Activated T-cell treated with anti-CD3 and anti-CD28 coated beads for 24 hours (primary cell): ENCODE measurements at places on chromosomes 16 and 17.

- no peak for DNase-seq
These were observed 23.7 kb downstream of the SRL start for GRCh38 chr16:4218202-4218601.

GRCh38 chr17:44086364-44087311 is 16.1 kb downstream of the G6PC3 start:
- DNase-seq: peak; percentile 41

GRCh38 chr16:48907906-48908634 is 298.1 kb upstream of the N4BP1 start:
- DNase-seq: no peak

DNA sequence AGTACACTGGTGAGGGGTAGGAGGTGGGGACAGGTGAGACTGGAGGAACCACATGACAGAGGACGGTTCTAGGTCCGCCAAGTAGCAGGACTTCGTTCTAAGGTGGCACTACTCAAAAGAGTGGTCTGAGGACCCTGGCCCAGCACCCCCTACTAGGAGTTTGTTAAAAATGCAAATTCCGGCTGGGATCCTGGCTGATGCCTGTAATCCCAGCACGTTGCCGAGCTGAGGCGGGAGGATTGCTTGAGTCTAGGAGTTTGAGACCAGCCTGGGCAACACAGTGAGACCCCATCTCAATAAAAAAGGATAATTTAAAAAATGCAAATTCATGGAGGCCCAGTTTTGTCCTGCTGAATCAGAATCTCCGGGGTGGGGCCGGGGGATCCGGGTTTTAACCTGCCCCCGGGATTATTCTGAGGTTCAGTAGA is 59.1 kb downstream of the WSB1 start:
- no peak for DNase-seq

DNA sequence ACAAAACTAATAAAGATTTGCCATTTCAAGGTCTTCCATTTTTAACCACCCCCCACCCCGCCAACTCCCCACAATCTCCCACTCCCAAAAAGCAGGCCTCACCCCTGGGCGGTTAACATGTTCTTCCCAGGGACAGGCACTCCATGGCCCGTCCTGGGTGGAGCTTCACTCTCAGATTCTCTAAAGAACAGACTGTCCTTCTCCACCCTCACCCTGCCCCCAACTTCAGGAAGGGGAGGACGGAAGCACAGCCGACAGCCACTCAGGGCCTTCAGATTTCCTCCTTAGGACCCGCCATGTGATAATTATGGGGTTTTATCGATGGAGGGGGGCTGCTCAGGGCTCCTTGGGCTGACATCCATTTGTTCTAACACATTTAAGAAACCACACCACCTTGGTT is 61.9 kb downstream of the ZFHX3 start:
- no peak for DNase-seq

GRCh38 chr17:68509141-68510057 is 2.8 kb upstream of the PRKAR1A start:
- no peak for DNase-seq

DNA sequence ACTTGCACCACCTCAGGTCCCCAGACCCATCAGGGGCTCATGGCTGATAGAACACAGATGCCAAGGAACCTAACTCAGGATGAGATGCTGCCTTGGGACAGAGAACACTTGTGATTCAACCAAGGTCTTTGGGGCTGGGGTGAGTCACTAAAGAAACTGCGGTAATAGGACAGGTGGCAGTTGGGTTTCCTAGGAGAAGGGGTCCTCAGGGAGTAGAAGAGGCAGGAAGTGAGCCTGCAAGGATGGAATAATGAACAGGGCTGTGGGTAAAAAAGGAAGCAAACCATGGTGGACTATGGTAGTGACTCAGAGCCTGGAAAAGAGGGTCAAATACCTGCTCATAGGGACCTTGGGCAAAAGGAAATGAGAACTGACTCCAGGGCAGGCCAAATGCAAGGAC is 6.5 kb upstream of the PNPO start:
- DNase-seq: no peak

- no peak for DNase-seq
These were observed 13.1 kb upstream of the PRR35 start for GRCh38 chr16:546909-547770.

- no peak for DNase-seq
These were observed at the start of gene TRPV2 for GRCh38 chr17:16415031-16415924. Gene TRPV2 (plus strand): TSS chr17:16415571. CDS start chr17:16417669, 2,098 bp downstream.

GRCh38 chr17:57368637-57369336 is 112.5 kb downstream of the MSI2 start:
- DNase-seq: no peak

- no peak for DNase-seq
These were observed 22.7 kb downstream of the LDHD start for GRCh38 chr16:75093598-75094540.

DNA sequence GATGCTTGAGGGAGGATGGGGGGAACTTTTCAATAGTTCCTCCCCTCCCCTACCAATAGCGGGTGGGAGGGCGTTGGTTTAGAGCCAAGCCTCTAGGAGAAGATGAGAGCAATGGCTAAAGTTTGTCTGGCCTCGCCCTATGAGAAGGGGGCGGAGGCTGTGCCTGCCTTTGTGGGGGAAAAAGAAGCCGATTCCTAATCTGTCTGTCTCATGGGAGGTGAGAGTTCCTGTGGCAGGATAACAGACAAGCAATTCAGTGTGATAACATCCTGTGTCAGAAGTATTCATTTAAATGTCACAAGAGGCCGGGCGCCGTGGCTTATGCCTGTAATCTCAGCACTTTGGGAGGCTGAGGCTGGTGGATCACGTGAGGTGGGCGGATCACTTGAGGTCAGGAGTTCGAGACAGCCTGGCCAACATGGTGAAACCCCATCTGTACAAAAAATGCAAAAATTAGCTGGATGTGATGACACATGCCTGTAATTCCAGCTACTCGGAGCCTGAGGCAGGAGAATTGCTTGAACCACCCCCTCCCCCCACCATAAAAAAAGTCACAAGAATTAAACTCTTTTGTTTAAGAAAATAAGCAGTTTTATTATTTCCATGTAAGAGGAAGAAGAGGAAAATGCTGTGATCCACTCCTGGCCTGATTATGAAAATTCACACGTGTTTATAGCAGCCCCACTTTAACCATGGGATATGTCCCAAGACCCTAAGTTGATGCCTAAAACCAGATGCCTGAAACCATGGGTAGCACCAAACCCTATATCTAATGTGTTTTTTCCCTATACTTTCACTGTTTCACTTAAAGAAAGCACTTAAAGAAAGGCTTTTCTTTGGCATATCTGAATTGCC is 1.7 kb downstream of the SLFN5 start:
- peak; percentile 81 for DNase-seq

DNA sequence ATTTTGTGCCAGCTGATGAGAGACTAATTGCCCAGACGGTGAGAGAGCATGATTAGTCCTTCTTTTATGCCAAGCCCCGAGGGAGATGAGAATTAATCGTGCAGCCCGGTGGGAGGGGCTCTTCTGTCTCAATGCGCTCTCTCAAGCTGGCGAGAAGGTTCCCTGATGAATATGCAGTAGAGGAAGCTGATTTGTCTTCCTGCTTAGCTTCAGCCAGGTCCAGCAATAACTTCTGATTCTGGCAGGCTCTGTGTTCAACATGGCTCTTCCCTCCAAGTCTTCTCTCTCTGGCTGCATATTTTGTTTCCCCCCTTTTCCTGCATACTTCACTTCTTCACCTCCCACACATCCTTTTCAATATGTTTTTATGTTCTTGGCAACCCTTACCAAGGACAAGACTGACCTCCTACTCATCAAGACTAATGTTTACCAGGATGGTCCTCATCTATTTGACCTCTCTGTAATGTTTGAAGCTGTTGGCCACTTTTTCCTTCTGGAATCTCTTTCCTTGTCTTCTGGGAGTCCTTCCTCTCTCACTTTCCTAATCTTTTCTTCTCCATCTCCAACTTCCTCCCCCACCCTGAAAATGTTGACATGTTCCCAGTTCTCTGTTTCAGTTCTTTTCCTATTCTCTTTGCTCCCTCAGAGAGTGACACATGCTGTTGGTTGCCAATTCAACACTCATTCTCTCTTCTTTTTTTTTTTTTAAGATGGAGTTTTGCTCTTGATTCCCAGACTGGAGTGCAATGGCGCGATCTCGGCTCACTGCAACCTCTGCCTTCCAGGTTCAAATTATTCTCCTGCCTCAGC is 33.1 kb downstream of the ARL4D start:
- DNase-seq: no peak

DNA sequence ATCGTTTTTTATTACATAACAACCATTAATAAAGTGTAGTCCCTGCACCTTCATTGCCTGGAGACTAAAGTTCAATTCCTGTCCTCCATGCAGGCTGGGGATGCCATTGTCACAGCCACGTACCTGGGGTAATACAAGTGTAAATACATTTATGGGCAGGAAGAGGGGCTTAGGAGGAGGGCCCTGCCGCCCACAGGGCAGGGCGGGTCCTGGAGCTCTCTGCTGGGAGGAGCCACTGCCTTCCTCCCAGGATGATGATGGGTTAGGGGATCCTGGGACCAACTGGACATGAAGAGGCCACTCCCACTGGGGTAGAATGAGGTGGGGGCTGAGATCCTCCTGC is 44.1 kb upstream of the SLC38A10 start:
- no peak for DNase-seq

DNA sequence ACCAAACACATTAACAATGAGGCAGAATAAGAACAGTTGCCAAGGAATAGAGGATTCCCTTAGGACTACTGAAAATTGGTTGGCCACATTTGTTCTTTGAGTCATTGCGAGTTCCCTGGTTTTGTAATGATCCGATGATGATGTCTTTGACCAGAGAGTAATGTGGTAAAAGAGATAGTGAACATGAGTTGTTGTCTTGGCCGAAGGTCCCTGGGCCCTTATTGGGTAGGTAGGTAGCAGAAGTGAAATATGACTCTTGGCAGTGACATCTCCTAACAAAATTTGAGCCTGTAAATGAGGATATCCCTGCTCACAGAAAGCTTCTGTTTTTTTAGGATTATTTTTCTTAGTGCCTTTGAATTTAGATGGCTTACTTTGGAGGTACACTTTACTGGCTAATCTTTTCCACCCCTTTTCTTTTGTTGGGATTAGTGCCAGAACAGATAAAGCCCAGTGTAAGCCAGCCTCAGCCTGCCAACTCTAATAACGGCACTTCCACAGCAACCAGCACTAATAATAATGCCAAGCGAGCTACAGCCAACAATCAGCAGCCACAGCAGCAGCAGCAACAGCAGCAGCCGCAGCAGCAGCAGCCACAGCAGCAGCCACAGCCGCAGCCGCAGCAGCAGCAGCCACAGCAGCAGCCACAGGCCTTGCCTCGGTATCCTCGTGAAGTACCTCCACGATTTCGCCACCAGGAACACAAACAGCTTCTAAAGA is 47.2 kb downstream of the TNRC6A start:
- no peak for DNase-seq

DNA sequence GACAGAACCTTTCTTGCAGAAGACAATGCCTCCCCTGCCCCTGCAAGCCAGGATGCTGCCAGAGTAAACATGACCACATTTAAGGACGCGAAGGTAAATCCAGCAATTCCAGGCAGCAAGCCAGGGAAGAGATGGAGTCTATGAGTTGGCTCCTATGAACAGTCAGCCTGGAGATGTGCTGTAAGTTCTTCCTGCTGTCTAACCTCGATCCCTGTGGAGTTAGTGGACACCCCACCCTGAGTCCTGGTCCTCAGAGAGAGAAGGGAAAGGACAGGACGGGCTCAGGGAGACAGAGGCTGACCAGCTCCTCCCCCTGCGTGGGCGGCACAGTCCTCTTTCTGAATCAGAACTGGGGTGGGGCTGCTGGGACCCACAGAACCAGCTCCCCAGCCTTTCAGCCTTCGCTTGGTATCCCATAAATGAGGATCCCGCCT is 24.9 kb downstream of the CDC42EP4 start:
- DNase-seq: no peak

- DNase-seq: no peak
These were observed 23.9 kb upstream of the FASN start for GRCh38 chr17:82121660-82122629.
